IMR-90 (cell line): ENCODE measurements at places on chromosomes 11 and 22. TPM values are rescaled to one million over a fixed set of nuclear protein-coding genes. Genes with fewer than 3 reads are reported as not detected.
A peak's percentile ranks its signal among the peaks of the same experiment; 100 is the strongest.

GRCh38 chr11:86234831-86235461 is 9.6 kb upstream of the EED start:
- H3K27ac ChIP-seq: no peak overlapping the region
- H3K27me3 ChIP-seq: peaks cover 7% of the 10 kb centered on the region
- H3K4me1 ChIP-seq: no peaks in the 10 kb centered on the region
- DNase-seq: no peak
- H3K4me3 ChIP-seq: no peak overlapping the region

DNA sequence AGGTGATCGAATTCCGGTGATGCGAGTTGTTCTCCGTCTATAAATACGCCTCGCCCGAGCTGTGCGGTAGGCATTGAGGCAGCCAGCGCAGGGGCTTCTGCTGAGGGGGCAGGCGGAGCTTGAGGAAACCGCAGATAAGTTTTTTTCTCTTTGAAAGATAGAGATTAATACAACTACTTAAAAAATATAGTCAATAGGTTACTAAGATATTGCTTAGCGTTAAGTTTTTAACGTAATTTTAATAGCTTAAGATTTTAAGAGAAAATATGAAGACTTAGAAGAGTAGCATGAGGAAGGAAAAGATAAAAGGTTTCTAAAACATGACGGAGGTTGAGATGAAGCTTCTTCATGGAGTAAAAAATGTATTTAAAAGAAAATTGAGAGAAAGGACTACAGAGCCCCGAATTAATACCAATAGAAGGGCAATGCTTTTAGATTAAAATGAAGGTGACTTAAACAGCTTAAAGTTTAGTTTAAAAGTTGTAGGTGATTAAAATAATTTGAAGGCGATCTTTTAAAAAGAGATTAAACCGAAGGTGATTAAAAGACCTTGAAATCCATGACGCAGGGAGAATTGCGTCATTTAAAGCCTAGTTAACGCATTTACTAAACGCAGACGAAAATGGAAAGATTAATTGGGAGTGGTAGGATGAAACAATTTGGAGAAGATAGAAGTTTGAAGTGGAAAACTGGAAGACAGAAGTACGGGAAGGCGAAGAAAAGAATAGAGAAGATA is at the start of gene MALAT1:
Gene MALAT1 (plus strand): TSS at position 69 of the 736 bp plus-strand sequence.
- peak; percentile 94 for DNase-seq
- peaks cover 5% of the 10 kb centered on the region for H3K4me1 ChIP-seq
- peak within 1 kb of the TSS; percentile 72 for H3K4me3 ChIP-seq
- H3K27me3 ChIP-seq: no peaks in the 10 kb centered on the region
- peak within 1 kb of the TSS; percentile 99 for H3K27ac ChIP-seq

- peaks cover 11% of the 10 kb centered on the region for H3K4me1 ChIP-seq
- H3K4me3 ChIP-seq: no peak overlapping the region
- H3K27ac ChIP-seq: no peak overlapping the region
Observed at GRCh38 chr22:27984001-27984695, 65.1 kb upstream of the PITPNB start.

DNA sequence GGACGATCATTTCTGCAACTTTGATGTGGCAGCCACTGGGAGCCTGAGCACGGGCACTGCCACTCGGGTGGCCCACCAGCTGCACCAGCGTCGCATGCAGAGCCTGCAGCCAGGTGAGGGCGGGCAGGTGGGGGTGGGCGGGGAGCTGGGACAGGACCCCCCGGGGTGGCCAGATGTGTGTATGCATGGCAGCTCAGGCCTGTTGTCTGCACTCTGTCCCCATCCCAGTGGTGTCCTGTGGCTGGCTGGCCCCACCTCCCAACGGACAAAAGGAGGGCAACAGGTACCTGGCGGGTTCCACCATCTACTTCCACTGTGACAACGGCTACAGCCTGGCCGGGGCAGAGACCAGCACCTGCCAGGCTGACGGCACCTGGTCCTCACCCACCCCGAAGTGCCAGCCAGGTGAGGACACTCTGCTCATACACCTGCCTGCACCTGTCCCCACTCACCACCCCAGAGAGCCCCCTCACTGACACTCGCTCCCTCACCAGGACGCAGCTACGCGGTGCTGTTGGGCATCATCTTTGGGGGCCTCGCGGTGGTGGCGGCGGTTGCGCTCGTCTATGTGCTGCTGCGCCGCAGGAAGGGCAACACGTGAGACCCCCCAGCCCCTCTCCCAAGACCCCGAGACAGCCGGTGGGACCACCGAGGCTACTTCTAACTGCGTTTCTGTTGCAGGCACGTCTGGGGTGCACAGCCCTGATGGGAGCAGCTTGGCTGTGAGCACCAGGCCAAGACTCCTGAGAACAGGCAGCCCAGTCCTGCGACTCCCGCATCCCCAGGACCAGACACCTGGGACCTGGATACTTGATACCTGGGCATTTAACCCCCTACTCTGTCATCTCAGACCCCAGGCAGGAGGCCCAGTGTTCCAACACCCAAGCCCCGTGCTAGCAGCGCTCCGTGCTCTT is 6.7 kb downstream of the SUSD2 start:
- H3K36me3 ChIP-seq: no peaks in the 10 kb centered on the region
- no peak overlapping the region for H3K27ac ChIP-seq
- no peak for DNase-seq

DNA sequence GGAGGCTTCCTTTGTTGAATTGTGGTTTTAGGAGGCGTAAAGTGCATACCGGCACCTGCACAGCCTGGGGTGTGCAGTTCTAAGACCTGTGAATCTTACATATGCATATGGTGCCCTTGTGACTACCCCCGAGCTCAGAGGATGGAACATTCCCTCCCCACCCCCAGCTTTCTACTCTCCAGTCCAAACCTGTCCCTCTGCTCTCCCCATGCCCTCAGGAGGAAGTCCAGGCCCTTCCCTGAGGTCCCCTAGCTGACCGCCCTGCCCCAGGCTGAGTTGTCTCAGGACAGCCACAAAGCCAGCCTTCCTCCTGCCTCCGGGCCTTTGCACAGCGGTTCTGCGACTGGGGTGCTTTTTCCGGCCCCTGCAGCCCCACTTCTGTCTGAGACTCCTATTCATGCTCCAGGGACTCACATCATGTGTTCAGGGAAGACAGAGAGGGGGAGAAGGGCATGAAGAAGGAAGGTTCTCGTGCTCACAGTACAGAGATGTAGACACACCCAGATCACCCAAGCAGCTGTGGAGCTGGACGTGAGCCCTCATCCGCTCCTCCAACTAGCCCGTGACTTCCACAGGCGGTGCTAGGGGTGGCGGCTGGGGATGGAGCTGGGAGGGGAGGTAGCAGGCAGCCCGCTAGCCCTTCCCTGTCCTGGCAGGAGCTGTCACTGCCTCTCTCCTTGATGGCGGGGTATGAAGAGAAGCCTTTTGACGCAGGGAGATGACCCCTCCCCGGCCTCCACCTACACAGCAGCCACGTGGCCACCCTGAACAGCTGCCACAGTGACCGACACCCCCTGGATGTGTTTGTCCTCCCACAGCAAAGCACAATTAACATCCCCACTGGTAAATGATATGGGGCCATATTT is 50.8 kb downstream of the FLRT1 start:
- no peak overlapping the region for H3K4me3 ChIP-seq
- peak; percentile 14 for DNase-seq

GRCh38 chr11:72783144-72783905 is 10.5 kb downstream of the STARD10 start:
- peaks cover 4% of the 10 kb centered on the region; the same call in 1 of the 2 replicates for H3K27me3 ChIP-seq
- H3K4me1 ChIP-seq: peaks cover 6% of the 10 kb centered on the region
- no peak for DNase-seq
- H3K4me3 ChIP-seq: no peak overlapping the region
- H3K27ac ChIP-seq: no peak overlapping the region

GRCh38 chr11:128450882-128451651 is 136.3 kb downstream of the ETS1 start:
- no peak overlapping the region for H3K27ac ChIP-seq
- peaks cover 13% of the 10 kb centered on the region for H3K4me1 ChIP-seq
- no peaks in the 10 kb centered on the region for H3K27me3 ChIP-seq
- H3K36me3 ChIP-seq: no peaks in the 10 kb centered on the region
- DNase-seq: no peak

GRCh38 chr22:31623592-31624304 is 38.3 kb downstream of the PISD start:
- H3K36me3 ChIP-seq: peaks cover 50% of the 10 kb centered on the region
- no peak for DNase-seq
- no peaks in the 10 kb centered on the region for H3K27me3 ChIP-seq
- H3K4me3 ChIP-seq: no peak overlapping the region

DNA sequence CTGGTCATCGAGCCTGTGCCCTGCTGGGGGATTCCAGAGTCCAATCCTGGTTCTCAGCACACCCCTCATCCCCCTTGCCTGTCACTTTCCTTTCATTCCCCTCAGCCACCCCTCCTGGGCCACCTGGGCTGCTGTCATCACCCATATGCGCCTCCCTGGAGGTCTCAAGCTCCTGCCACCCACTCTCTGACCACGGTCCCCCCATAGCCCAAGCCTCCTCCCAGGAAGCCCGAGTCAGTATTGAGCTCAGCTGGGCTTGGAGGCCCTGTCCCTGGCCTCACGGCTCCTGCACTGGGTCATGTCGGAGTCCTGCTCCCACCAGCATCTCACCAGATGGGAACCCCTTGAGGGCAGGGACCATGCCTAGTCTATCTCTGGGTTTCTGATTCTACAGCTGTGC is 44.6 kb downstream of the NFAM1 start:
- H3K27ac ChIP-seq: no peak overlapping the region
- DNase-seq: no peak
- H3K4me3 ChIP-seq: no peak overlapping the region
- no peaks in the 10 kb centered on the region for H3K36me3 ChIP-seq
- peaks cover 35% of the 10 kb centered on the region for H3K27me3 ChIP-seq
- no peaks in the 10 kb centered on the region for H3K4me1 ChIP-seq

GRCh38 chr11:66046901-66047300 is 2.1 kb downstream of the GAL3ST3 start:
- H3K36me3 ChIP-seq: no peaks in the 10 kb centered on the region
- DNase-seq: no peak
- peaks cover 27% of the 10 kb centered on the region; the same call in 1 of the 2 replicates for H3K27me3 ChIP-seq
- no peak overlapping the region for H3K4me3 ChIP-seq
- H3K27ac ChIP-seq: no peak overlapping the region

DNA sequence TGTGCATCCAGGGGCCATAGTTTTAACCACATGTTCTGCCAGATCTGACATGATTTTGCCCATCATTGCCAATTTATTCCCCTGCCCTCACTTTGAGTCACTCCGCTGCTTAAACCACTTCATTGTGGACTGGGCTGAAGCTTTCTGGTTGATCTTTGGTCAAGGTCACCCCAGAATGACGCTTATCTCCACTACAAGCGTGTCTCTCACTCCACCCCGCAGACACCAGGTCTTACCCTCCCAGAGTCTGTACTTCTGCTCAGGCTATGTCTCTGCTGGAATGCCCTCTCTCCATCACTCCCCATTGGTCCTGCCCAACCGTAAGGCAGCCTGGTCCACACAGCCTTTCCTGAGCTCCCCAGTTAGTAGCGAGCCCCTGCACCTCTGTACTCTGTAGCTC is 170.5 kb upstream of the SYT13 start:
- H3K36me3 ChIP-seq: no peaks in the 10 kb centered on the region
- 0 out of 2 replicates have a peak, but pooled peaks cover 2% of the 10 kb centered on the region for H3K27me3 ChIP-seq

DNA sequence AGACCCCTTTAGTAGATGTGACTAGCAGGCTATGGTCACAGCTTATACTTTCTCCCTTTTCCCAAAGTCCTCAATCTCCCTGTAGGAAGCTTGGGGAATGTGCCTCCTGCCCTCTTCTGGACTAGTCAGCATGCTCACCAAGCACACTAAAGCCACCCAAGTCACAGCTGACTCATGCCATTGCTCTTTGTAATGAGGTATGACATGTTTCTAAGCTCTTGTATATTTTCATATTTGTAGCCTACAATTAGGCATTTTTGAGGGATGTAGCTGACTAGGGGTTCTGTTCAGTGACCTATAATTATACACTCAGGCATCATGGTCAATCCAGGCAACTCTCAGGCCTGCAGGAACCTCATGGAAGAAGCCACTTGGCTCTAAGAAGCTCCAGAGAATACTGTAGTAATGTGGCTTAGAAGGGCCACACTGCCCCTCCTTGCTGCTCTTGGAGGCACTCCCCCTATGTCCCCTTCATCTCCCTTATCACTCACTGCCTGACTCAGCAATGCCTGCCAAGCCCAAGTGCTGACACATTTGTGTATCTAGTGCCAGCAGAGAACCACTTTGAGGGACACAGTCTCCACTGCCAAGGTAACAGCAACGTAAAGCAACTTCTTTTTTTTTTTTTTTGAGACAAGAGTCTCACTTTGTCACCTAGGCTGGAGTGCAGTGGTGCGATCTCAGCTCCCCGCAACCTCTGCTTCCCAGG is 86.2 kb downstream of the RPL27A start:
- no peaks in the 10 kb centered on the region for H3K27me3 ChIP-seq
- H3K27ac ChIP-seq: peak overlapping the region; percentile 66
- DNase-seq: peak; percentile 89
- peaks cover 4% of the 10 kb centered on the region for H3K36me3 ChIP-seq
- H3K4me3 ChIP-seq: no peak overlapping the region

DNA sequence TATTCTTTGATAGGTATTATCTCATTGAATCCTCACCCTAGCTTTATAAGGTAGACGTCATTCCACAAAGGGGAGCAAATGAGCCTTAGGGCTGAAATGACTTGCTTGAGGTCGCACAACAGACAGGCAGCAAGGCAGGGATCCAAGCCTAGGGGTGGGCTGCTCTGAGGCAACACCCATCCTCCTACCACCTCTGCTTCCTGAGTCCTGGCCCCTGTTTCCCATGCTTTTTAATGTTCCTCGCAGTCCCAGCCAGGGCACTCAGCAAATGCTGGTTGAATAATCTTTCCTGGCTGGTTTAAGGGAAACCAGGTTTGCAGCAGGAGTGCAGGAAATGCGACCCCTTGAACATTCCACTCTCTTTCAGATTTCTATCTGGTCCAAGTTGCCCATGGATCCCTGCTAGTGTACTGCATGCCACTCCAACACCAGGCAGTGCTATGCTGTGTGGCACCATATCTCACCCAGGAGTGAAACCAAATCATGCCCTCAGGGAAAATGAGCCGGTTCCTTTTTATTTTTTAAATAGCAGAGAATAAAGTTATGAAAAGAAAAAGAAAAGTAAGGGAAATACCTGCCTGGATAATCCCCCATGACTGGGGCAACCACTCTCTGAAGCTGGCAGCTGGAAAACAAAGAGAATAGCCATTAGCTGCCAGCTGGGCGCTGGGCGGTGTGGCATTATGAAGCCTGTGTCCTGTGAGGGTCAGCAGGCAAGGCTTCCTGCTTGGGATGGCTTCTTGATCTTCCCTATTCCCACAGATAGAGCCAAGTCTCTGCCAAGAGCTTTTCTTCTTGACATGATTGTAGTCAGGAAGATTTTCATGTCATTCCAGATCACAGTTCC is 21.8 kb downstream of the MICAL2 start:
- no peak for DNase-seq
- H3K27ac ChIP-seq: no peak overlapping the region
- H3K4me1 ChIP-seq: peaks cover 22% of the 10 kb centered on the region
- no peak overlapping the region for H3K4me3 ChIP-seq

- no peaks in the 10 kb centered on the region for H3K27me3 ChIP-seq
- no peaks in the 10 kb centered on the region for H3K36me3 ChIP-seq
- H3K4me1 ChIP-seq: no peaks in the 10 kb centered on the region
Observed at GRCh38 chr22:47276991-47277390, 514.5 kb downstream of the TBC1D22A start.

Gene LTO1
- total RNA-seq: 8.2 and 16.7 TPM in 2 replicates

Gene ISX
- not detected in 2 replicates for total RNA-seq

Gene TMX2
- total RNA-seq: 72.5 and 103 TPM in 2 replicates

Gene BDNF
- total RNA-seq: 152 and 174 TPM in 2 replicates

Gene RAB39A
- total RNA-seq: not detected in 2 replicates

Gene SF3A1
- 36.9 and 49.7 TPM in 2 replicates for total RNA-seq

Gene PAK1
- total RNA-seq: 50.3 and 60.6 TPM in 2 replicates

Gene RBFOX2
- total RNA-seq: 178 and 227 TPM in 2 replicates
